Suppressor macrophage (primary cell): ENCODE measurements at places on chromosomes 11 and 22.
A peak's percentile ranks its signal among the peaks of the same experiment; 100 is the strongest.

DNA sequence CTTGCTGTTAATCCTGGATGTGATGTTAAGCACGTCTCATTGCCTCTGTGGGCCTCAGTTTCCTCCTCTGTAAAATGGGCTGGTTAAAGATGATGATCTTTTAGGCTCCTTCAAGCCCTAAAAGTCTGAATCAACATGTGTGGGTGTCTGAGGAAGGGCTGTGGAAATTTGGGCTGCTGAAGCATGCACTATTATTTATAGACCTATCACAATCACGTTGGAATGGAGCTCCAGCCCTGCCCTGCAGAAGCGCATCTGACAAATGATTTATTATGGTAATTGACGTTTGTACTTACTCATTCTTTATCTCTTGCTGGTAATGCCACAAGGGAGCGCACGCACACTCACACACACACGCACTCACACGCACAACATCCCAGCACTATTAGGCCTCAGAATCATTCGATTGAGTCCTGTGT lies 20.4 kb downstream of the P2RX3 start:
- DNase-seq, result peak; percentile 58

DNA sequence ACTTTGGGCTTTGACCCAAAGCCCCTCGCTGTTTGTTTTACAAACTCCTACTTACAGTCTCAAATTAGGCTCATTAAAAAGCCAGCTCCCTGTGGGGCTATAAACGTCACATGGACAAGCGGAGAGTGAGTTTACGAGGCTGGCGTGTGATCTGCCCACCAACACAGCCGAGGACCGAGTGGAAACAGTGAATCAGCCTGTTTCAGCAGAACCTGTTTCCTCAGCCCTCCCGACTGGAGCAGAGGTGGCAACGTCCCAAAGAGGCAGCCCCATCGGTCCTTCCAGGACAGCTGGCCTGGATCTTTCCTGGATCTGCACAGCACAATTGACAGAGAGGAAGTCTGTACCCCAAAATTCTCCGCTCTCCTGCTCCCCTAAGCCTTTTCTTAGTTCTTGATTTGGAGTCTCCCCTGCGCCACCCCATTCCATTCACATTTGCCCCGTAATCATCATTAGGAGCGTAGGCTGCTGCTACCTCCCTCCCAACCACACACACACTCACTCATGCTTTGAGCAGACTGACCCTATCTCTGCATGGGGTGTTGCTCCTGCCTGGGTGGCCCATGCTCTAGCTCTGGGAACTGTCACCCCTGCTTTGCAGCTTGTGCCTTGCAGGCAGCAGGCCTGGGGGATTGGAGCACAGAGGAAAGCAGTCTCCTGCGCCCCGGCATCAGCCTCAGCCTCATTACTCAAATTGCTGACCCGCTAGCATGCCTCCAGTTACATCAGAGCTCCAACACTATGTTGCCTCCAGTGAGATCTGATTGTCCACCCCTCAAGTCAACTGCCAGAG lies 117.8 kb downstream of the NAT10 start:
- DNase-seq, result peak; percentile 7

- DNase-seq, result no peak
Observed at GRCh38 chr11:21056644-21057043, 387.3 kb downstream of the NELL1 start.

- DNase-seq, result no peak
Observed at GRCh38 chr11:71453918-71454304, 908 bp downstream of the NADSYN1 start.

DNA sequence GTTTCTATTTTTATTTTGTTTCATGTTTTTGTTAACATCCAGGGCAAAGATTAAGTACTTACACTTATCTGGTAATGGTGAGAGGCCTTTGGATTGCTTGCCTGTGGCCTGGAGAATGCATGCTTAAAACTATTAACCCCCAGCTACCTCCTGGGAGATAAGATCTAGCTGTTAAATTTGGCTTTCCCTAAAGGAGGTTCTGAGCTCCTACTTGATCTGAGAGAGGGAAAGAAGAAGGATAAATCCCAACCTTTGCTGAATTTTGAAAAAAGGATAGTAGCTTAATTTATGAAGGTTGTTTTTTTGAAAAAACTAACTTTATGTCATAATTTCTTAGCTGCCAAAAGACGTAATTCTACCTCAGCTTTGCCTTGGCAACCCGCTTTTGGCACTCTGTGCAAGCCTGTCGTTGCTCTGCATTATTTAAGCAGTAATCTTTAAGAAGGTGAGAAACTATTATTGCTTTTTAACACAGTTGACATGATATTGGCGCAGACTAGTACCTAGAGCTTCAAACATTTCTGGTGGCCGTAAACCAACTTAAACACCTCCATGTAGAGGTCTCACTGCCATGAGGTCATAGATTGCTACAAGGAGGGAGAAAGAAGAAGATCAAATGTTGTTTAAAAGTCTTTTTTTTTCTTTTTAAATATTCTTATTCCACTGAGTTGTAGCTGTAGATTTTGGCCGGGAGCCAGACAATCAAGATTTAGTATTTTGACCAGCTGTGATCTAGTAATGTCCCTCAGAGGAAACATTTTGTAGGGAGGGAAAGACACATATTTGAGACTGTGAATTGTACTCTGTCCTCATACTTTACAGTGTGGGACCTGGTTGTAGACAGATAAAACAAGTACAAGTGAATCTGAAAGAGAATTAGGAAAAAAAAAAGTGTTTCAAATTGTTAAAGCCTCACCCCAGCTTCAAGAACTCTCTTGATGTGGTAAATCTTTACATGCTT lies 74.4 kb downstream of the WNT11 start:
- no peak for DNase-seq

GRCh38 chr11:85965202-85965601 lies 103.7 kb downstream of the PICALM start:
- no peak for DNase-seq

DNA sequence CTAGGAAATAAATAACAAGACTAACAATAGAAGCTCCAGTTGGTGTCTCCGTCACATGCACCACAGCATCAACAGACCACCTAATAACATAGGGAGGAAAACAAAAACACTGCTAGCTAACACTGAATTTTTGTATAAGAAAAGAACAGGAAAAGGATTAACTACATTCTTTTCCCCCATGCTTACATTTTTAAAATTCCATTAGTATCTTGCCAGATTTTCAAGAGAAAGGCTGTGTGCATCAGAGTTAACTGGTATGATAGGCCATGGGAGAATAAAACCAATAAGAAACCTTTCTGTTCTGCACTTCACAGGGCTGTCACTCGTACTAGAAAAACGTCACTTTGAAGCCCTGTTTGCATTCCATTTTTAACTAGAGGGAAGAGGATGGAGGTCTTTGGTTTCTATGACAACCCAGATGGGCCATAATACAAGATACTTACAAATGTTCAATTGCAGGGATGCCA lies 79.0 kb downstream of the LARGE2 start:
- DNase-seq, result no peak
